ENCODE measurements at places on chromosomes 7 and 10.
A peak's percentile ranks its signal among the peaks of the same experiment; 100 is the strongest.

DNA sequence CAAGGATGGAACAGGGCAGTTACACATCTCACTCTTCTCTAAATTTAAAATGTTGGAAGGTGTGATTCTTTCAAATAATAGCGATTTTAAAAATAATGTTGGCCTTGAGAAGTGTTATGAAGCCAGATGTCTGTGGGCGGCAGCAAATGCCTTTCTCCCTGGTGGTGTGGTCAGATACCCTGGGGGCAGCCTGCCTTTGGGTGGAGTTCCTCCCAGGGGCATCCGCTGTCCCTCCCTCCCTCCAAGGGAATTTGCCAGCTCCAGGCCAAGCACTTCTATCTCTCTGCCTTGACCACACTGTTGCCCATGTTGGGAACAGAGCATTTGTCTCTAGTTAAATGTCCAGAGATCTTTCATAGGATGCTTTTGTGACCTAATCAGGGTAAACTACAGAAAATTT is 121.4 kb downstream of the POU6F2 start:
- DNase-seq: peak; percentile 51

DNA sequence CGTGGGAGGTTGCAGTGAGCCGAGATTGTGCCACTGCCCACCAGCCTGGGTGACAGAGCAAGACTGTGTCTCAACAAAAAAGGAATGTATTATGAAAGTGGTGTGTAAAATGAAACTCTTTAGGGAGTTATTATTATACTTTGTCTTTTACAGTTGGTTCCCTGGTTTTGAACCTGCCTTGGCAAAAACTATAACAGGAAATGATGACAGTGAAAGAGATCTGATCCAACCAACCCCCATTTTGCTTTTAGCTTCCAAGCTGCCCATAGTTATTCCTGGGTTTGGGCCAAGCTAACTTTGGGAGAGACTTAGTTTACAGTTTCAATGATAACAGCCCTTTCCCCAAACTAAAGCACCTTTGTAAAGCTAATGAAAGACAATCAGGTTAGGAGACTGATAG is 34.1 kb upstream of the NMT2 start:
- peak; percentile 16 for DNase-seq

DNA sequence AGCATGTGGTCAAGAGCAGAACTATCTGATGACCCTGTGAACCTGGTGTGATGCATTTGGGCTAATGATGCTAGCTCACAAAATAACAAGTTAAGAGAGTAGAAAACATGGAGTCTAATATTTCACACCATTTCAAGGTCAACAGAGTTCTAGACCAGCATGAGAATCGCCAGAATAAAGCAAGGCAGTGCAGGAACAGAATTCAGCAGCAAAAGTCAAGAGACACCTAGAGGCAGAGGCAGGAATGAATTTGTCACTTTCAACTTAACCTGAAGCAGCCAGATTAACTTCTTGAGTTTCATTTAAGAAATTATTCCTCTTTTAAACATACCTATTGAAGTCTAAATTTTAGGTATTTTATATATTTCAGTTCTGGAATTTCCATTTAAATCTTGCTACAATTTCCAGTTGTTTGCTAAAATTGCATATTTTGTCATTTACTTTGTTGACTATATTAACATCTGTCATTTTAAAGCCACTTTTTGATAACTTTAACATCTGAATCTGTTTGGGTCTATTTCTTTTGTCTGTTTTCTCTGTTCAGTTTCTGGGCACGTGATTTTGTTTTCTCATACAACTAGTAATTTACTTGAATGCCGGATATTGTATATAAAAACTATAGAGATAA is 44.2 kb upstream of the PRSS58 start:
- DNase-seq: no peak

- DNase-seq: peak; percentile 3
Observed at GRCh38 chr7:19916046-19916445, 142.6 kb upstream of the TMEM196 start.

GRCh38 chr10:131227163-131227740 is 84.3 kb downstream of the TCERG1L start:
- no peak for DNase-seq

GRCh38 chr10:5818894-5819293 is 5.7 kb upstream of the GDI2 start:
- DNase-seq: no peak

- peak; percentile 63 for DNase-seq
Observed at GRCh38 chr7:140003913-140004382, 58.8 kb downstream of the PARP12 start.

DNA sequence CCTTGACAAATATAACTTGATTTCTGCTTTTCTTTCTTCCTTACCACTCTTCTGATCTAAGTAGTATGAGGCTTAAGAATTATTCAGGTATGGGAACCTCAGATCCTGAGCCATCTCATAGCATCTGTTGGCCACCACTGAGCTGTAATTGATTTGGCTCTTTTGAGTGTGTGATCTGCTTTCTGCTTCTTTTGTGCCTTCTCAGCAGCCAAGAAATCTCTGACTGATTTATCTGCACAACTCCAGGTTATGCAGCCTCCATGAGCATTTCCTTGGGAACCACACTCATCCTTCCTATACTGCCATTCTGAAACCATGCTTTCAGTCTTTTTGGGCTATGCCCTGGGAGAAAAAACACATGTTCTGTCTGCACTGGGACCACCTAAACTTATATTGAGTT is 178.0 kb upstream of the FAM3C start:
- DNase-seq: no peak

DNA sequence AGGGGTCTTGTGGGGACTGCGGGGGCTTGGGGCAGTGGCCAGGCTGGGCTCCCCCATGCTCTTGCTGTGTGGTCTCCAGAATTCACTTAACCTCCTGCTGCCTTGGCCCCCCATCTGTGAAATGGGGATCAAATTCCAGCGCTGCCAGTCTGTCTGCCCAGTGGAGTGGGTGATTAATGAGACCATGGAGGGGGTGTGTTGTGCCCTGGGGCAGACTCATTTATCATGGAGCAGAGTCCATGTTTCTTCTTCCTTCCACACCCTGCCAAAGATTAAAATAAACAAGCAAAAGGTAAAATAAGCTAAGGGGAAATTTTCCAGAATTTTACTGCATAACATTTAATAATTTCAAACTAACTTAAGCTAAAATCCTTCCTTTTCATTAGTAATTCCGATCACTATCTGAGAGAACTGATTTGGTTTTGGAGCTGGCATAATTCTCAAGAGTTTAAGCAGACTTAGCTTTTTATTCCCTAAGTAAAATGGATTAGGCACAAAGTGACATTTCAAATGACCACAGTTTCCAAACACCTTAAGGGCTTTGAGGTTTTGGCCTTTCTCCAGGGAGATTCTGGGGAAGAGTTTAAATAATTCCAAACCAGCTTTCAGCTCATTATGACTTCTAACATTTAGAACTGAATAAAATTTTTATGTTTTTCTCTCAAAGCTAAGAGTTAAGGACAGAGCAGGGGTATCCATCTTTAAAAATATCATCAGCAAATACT is 211.9 kb downstream of the CXCL12 start:
- DNase-seq: no peak

GRCh38 chr7:13282377-13282980 is 595.0 kb downstream of the ARL4A start:
- peak; percentile 23 for DNase-seq

DNA sequence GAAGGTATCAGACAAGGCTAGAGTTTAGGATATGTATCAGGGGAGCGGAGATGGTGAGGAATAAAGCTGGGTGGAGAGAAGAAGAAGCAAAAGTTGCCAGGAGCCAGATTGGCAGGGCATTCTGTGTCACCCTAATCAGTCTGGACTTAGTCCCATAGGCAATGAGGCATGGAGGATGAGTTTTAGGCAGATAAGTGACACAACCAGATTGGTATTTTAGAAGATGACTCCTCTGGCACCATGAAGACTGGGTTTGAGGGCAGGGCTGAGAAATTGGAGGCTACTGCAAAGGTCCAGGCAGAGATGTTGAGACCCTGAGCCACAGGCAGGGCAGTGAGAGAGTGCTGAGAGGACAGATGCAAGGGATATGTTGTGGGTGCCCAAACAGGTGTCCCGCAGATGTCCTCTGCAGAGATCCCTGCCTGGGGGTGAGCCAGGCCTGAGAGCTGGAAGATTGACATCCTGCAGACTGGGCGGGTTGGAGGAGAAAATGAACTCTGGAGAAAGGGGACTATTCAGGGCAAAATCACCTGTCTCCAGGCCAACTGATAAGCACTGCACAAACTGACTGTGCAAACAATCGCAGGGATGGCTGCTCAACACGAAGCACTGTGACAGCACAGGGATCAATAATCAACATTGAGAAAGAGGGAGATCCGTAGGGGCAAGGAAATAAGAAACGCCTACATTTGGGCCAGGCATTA is 11.9 kb upstream of the HABP2 start:
- DNase-seq: peak; percentile 52

- no peak for DNase-seq
Observed at GRCh38 chr7:24580283-24580946, 7.2 kb downstream of the PALS2 start.

All from fibroblast of skin of back (primary cell).